ENCODE measurements at places on chromosomes 1 and 21.
A peak's percentile ranks its signal among the peaks of the same experiment; 100 is the strongest.

GRCh38 chr1:27332536-27333281, 9.1 kb upstream of the SYTL1 start:
- peak; percentile 37 for DNase-seq

- no peak for DNase-seq
These were observed 21.7 kb downstream of the ETNK2 start for GRCh38 chr1:204130178-204130577.

- DNase-seq, result no peak
These were observed 1.7 kb downstream of the FAM78B start for GRCh38 chr1:166164995-166165660.

- DNase-seq, result no peak
These were observed 186.6 kb downstream of the SIPA1L2 start for GRCh38 chr1:232443372-232443771.

- DNase-seq, result no peak
These were observed 102.7 kb upstream of the C21orf91 start for GRCh38 chr21:17921579-17922530.

DNA sequence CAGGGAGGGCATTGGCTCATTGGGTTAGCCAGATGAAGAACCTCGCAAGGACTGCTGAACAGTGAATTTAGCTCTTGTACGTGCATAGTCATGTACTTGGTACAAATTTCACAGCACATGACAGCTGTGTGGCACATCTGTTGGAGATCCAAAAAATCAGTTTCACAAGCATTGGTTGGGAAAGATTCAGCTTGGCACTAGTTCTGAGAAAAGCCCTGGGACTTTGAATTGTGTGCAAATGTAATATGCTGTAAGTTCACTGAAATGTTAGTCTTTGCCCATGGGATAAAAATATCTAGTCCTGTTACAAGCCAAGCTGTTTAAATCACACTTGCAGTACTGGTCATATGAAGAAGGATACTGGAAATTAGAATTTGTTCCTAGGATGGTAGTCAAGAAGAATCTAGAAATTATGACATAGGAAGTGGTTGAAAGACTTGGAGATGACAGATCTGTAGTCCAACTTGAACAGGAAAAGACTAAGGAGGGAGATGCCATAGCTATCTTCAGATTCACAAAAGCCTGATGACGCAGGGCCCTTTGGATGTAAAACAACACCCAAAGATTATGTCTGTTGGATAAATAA, 19.2 kb downstream of the LAMC2 start:
- no peak for DNase-seq

GRCh38 chr1:189149547-189150375, 1327.9 kb downstream of the BRINP3 start:
- no peak for DNase-seq
